CD8-positive, alpha-beta memory T cell (primary cell): ENCODE measurements at places on chromosomes 6 and 20.

DNA sequence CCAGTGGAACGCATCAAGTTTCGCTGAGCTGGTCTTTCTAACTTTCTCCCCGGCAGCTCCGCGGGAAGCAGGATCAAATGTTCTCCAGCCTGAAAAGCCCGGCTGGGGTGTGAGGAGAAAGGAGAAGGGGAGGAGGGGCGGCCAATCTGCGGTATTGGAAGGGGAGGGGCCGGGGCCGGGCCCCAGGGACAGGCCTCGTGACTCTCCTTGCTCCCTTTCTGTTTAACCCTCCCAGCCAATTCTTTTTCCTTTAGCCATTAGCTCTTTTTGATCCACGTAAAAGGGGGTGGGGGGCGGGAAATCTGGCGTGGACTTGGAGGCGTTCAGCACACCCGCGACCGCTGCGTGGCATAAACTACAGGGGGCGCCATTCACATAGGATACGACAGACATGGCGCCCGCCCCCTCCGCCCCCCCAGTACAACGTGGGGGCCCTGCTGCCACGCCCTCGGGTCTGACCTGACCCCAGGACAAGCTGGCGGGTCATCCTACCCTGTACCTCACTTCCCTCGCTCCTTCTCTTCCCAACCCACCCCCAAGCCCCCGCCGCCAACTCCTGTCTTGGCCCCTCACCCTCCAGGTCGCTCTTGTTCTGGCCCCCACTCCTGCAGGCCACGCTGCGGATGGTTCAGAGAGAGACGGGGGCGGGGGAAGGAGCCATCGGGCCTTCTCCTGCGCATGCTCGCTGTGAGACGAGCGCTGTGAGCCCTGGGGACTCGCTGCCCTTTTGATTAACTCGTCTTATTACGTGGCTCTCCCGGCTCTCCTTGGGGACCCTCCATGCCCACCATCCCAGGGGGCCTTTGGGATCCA is 7.8 kb upstream of the MDGA1 start:
- peak; percentile 83 for DNase-seq

DNA sequence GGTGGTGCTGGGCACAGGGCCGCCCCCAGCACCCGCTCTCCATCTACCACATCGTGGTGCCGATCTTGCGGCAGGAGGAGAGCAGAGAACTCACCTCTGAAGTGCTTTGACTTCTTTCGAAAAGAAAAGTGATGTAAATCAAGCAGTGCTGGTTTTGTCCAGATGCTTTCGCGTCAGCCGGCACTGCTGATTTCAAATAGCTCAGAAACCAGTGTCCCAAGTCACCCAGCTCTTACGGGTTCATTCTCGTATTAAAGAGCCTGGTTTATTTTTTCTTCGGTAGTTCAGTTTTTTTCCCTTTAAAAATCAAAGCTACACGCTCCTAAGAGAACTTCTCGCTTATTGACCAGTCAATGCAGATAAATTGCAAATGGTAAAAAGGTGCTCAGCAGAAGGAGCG is 32.1 kb downstream of the MYT1 start:
- no peak for DNase-seq

- DNase-seq, result no peak
Measured at GRCh38 chr6:107987805-107988204, 29.8 kb upstream of the SEC63 start.

- DNase-seq, result no peak
Measured at GRCh38 chr20:24033151-24033550, 44.6 kb upstream of the GGTLC1 start.

GRCh38 chr20:32572271-32572968 is 12.7 kb downstream of the NOL4L start:
- DNase-seq, result no peak

GRCh38 chr6:83592770-83593394 is 80.5 kb downstream of the PRSS35 start:
- DNase-seq, result no peak

GRCh38 chr20:61737812-61738443 is 327.8 kb downstream of the TAF4 start:
- no peak for DNase-seq

DNA sequence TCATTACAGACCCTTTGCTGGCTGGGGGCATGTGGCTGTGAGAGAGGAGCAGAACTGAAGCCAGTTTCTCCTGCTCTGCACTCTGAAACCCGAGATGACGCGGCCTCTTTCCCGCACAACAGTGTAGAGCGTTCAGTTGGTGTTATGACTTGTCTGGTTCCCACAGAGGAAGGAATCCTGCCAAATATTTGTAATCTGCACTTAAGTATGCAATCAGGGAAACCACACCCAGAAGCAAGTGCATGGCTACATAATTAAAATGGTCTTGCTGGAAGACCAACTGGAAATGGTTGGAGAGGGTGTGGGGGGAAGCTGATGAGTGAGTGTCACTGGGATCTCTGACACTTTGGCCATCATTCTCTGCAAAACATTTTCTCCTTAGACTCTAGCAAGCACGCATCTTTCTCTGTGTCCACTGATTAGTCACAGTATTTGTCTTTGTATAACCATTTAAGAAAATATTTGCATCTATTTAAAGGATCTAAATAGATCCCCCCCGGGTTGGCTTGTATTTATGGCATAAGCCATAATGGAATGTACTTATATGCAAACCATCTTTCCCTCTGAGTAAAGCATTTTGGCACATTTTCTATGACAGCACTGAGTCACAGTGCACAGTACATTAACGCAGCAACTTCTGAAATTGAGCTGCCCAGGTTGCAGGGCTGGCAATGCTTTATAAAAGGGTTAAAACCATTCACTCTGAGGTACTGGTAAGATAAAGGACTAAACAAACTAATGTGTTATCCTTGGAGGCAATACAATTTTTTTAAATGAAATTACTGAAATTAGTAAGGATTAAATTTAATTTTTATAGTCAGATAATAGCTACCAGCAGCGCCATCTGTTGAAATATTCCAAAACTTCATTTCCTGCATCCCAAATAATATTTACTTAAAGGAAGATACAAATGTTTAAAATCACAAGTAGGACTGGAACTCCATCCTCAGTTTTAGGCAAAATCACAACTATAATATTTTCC is 76.7 kb downstream of the FOXC1 start:
- no peak for DNase-seq

DNA sequence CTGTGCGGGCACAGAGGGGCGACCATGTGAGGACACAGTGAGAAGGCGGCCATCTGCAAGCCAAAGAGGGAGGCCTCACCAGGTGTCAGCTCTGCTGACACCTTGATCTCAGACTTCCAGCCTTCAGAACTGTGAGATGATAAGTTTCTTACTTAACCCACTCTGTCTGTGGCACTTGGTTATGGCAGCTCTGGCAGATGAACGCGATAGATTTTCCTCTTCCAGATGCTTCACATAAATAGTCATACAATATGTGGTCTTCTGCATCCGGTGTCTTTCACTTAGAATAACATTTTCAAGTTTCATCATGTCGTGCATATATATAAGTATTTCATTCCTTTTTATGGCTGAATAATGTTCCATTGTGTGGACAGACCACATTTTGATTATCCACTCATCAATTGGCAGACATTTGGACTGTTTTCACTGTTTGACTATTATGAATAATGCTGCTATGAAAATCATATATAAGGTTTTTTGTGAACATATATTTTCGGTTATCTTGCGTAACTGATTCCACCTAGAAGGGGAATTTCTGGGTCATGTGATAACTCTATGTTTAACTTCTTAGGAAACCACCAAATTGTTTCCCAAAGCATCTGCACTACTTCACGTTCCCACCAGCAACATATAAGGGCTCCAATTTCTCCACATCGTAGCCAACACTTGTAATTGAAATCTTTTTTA is 30.2 kb downstream of the PRR18 start:
- no peak for DNase-seq

GRCh38 chr6:100382031-100382430 is 82.7 kb downstream of the SIM1 start:
- no peak for DNase-seq

DNA sequence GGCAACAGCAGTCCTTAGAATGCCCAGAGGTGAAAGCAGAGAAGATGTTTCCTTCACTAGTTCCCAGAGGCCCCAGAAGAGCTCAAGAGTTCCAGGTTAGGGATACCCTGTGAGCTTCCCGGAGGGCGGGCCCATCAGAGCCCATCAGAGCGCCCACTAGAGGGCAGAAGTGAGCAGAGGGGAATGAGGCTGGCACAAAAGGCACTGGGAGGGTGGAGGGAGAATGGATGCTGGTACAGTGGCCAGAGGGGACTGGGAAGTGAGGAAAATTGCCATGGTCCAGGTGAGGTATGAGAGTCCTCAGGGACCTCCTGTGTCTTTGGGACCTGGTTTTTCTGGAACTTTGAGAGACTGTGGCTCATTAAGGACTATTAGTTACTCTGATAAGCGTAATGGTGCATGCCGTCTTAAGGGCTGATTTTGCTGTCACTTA is 57.3 kb downstream of the LINC00237 start:
- DNase-seq, result peak; percentile 61

DNA sequence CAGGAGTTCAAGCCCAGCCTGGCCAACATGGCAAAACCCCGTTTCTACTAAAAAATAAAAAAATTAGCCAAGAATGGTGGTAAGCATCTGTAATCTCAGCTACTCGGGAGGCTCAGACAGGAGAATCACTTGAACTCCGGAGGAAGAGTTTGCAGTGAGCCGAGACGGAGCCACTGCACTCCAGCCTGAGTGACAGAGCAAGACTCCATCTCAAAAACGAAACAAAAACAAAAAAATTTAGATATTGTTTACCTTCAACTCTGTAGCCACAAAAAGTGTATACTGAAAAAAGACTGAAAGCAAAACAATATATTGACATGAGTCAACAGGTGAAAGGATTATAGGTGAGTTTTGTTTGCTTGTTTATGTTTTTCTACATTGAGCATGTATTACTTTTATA is 30.6 kb upstream of the TAB2 start:
- no peak for DNase-seq

GRCh38 chr20:20895537-20895936 is 183.1 kb upstream of the RALGAPA2 start:
- DNase-seq, result no peak

GRCh38 chr20:37251825-37252477 is 9.7 kb downstream of the GHRH start:
- no peak for DNase-seq

DNA sequence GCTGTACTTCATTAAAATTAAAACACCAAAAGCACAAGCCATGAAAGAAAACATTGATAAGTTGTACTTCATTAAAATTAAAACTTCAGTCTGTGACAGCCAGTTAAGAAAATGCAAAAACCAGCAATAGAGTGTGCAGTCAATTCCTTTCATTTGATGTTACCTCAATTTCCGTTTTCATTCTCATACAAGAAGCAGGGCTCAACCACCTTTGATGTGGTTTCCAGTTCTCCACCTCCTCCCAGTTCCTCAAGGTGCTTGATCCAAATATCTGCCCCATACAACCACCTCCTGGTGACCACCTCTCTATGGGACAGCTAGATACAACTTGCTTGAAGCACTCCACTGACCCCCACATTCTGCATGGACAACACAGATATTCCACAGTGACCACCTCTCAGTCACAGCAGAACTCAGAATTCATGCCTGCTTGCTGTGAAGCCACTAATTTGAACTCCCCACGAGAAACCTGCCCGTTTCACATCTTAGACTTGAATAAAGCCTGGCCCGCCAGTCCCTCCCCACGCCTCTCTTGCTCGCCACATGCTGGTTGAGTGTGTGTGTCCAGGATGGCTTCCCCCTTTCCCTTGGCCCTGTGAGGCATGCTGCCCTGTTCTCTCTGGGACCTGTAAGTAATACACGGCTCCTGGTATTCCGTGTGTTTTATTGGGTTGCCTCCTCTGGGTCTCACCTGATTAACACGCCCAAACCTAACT is 66.1 kb downstream of the FAM50B start:
- no peak for DNase-seq

GRCh38 chr6:130598021-130598989 is 228.9 kb upstream of the SMLR1 start:
- DNase-seq, result no peak

DNA sequence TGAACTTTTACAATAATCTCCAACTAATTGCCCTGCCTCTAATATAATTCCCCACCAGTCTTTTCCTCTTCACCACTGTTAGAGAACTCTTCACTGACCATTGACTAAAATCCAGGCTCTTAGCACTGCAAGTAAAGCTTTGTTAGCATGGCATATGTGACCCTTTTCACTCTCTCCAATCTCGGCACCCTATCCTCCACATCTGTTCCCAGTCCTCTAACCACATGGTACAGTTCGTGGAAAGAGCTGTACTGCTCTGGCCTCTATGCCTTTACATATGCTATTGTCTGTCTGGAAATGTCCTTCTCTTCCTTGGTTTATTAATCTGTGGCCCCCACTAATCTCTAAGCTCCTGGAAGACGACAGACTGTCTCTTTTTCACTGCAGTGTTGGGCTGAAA is 63.0 kb upstream of the EIF2S2 start:
- no peak for DNase-seq

DNA sequence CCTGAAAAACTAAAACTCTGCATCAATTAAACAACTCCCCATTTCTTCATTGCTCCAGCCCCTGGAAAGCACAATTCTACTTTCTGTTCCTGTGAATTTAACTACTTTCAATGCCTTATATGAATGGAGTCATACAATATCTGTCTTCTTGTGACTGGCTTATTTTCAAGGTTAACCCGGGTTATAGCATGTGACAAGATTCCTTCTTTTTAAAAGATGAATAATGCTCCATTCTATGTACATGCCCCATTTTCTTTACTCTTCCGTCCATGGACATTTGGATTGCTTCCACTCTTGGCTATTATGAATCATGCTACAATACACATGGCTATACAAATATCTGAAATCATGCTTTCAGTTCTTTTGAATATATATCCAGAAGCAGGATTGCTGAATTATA is 334.9 kb upstream of the ID4 start:
- no peak for DNase-seq

DNA sequence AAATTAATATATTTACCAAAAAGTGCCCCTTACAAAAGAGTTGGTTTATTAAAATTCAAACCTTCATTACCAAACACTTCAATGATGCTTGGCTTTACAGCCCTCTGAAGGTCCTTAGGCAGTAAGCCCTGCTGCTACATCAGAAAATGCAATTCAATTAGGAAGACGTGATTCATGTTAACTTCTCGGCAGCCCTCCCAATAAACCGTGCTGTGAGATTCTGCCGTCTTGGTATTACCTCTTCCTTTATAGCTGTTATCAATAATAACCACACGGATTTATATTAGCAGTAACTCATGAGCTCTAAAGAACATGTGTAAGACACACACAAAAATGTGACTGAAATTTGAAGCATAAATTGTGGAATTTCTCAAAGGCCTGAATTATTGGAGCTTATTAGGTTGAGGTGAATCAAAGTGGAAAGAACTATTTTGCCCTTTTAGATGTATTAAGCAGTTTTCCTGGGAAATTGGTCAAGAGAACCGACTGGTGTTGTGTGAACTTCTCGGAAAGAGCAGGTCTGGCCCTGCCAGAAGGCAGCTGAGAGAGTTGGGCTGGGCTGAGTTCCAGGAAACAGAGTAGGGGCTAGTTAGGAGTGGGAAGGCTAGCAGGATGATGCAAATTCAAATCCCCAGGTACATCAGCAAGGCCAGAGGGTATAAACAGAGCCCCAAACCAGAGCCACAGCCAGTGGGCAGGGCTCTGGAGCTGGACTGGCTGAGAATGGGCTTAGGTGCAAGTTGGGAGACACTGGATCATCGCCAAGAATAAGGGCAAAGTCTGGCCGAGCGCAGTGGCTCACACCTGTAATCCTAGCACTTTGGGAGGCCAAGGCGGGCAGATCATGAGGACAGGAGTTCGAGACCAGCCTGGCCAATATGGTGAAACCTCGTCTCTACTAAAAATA is 33.1 kb downstream of the FGD2 start:
- DNase-seq, result no peak

- DNase-seq, result no peak
Measured at GRCh38 chr6:44805238-44805846, 417.8 kb downstream of the CDC5L start.
